ENCODE measurements at places on chromosomes 16 and 17. TPM values are rescaled to one million over a fixed set of nuclear protein-coding genes. Genes with fewer than 3 reads are reported as not detected.

Gene CSH1
- not detected for total RNA-seq

Gene ITGAL
- 0.33 TPM for total RNA-seq

Gene C1QTNF8
- total RNA-seq = not detected

Gene TEKT5
- 0.52 TPM for total RNA-seq

Gene CD300E
- not detected for total RNA-seq

Gene CD7
- 1.4 TPM for total RNA-seq

Gene IRX5
- 29.1 TPM for total RNA-seq

Gene NGFR
- 41.3 TPM for total RNA-seq

Measured in type B pancreatic cell (in vitro differentiated cells).